ENCODE measurements at places on chromosomes 12 and 14. TPM values are rescaled to one million over a fixed set of nuclear protein-coding genes. Genes with fewer than 3 reads are reported as not detected.

Gene HCAR2
- not detected for total RNA-seq

Gene NINJ2
- 3.0 TPM for total RNA-seq

Gene PLA2G1B
- not detected for total RNA-seq

Gene LTBR
- total RNA-seq = 123 TPM

Gene NFKBIA
- 263 TPM for total RNA-seq

- H3K27me3 ChIP-seq = no peaks in the 10 kb centered on the region
- H3K4me1 ChIP-seq = peaks cover 29% of the 10 kb centered on the region
- H3K27ac ChIP-seq = no peak overlapping the region
- no peak for DNase-seq
- no peaks in the 10 kb centered on the region for H3K36me3 ChIP-seq
These were observed 59.7 kb upstream of the ARID2 start for GRCh38 chr12:45669792-45670191.

DNA sequence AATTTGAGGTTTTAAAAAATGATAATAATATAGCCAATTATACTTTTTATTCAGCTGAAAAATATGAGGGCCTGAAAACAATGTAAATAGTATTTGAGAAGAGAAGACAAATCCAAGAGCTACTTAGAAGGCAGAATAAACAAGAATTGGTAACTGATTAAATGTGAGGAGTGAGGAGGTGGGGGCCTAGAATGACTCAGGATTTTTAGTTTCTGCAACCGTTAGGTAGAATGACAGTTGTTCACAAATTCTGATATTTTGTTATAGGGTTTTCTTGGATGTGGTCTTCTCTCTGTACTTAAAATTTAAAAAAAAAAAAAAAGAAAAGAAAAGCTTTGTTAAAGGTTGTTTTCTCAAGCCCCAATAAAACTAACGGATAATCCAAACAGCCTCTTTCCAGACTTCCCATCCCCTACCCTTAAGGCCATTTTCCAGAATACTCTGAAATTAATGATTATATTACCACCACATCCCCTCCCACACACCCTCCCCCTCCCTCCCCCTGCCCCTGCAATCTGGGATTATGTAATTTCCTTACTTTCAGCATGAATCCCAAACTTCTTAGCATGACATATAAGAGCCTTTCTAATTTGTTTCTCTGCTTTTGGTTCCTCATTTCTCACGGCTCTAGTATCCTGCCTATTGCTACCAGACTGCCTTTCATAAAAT is 50.4 kb downstream of the LRP6 start:
- DNase-seq = no peak
- H3K27ac ChIP-seq = no peak overlapping the region
- no peaks in the 10 kb centered on the region for H3K27me3 ChIP-seq
- H3K36me3 ChIP-seq = no peaks in the 10 kb centered on the region
- no peak overlapping the region for H3K4me3 ChIP-seq

- H3K4me1 ChIP-seq = peaks cover 22% of the 10 kb centered on the region
- no peaks in the 10 kb centered on the region for H3K27me3 ChIP-seq
- H3K27ac ChIP-seq = peak overlapping the region; percentile 93
- no peak for DNase-seq
These were observed 830 bp upstream of the LPCAT3 start for GRCh38 chr12:7019043-7019569.

- no peak overlapping the region for H3K27ac ChIP-seq
- H3K27me3 ChIP-seq = no peaks in the 10 kb centered on the region
- DNase-seq = no peak
- H3K4me1 ChIP-seq = peaks cover 7% of the 10 kb centered on the region
These were observed 98.3 kb downstream of the NOVA1 start for GRCh38 chr14:26499546-26499945.

- no peak for DNase-seq
- no peak overlapping the region for H3K27ac ChIP-seq
- no peaks in the 10 kb centered on the region for H3K36me3 ChIP-seq
- H3K27me3 ChIP-seq = no peaks in the 10 kb centered on the region
- no peak overlapping the region for H3K4me3 ChIP-seq
These were observed 175.8 kb downstream of the PAWR start for GRCh38 chr12:79514730-79515529.

- peak; percentile 75 for DNase-seq
- no peak overlapping the region for H3K4me3 ChIP-seq
- H3K27ac ChIP-seq = no peak overlapping the region
- no peaks in the 10 kb centered on the region for H3K27me3 ChIP-seq
- peaks cover 30% of the 10 kb centered on the region for H3K4me1 ChIP-seq
These were observed 122.1 kb downstream of the PRKD1 start for GRCh38 chr14:29805415-29806123.

DNA sequence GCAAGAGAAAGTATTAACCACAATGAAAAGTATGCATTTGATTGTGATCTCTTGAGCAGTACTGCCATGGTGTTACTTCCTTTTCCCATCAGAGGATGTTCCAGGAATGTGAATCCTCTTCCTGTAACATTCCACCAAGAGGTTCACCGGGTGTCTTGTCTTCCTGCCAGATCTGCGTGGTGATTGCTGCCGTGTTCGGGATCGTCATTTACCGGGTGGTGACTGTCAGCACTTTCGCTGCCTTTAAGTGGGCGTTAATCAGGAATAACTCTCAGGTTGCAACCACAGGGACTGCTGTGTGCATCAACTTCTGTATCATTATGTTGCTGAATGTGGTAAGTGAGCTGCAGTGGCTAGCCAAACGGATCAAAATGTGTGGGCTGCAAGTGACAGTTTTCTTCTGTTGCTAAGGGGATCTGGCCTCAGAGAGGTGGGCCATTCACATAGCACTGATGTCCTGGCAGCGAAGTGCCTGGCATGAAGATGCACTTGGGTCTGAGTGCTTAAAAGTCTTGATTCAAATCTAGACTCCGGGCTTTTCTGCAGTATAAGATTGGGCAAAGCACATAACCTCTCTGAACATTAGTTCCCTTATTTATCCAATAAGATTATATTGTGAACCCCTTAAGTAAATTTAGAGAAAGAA is 123.4 kb downstream of the SLC5A8 start:
- no peak for DNase-seq
- H3K27me3 ChIP-seq = no peaks in the 10 kb centered on the region
- H3K4me1 ChIP-seq = no peaks in the 10 kb centered on the region
- H3K27ac ChIP-seq = no peak overlapping the region
- H3K36me3 ChIP-seq = no peaks in the 10 kb centered on the region

DNA sequence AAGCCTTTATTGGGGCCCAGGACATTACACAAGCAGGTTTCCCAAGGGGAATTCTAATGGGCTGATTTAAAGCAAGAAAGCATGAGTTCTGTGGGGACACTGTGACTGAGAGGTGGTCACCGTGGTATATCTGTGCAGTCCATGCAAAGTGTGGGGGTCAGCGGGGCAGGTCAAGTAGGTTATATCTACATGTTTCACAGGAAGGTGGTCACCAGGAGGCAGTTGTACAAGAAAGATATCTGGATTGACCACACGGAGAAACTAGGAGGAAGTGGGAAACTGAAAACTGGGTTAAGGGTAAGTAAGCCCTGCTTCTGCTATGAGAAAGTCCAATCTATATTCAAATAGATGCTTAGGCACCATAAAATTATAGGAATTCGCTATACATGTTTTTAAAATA is 77.8 kb upstream of the CNOT2 start:
- H3K4me1 ChIP-seq = no peaks in the 10 kb centered on the region
- H3K4me3 ChIP-seq = no peak overlapping the region
- no peak overlapping the region for H3K27ac ChIP-seq
- H3K27me3 ChIP-seq = no peaks in the 10 kb centered on the region
- no peak for DNase-seq

- peaks cover 51% of the 10 kb centered on the region for H3K27me3 ChIP-seq
- no peaks in the 10 kb centered on the region for H3K36me3 ChIP-seq
- peak overlapping the region; percentile 20 for H3K4me3 ChIP-seq
- H3K4me1 ChIP-seq = peaks cover 16% of the 10 kb centered on the region
- H3K27ac ChIP-seq = no peak overlapping the region
- DNase-seq = no peak
These were observed 380 bp downstream of the ANO2 start for GRCh38 chr12:5944688-5945070.

DNA sequence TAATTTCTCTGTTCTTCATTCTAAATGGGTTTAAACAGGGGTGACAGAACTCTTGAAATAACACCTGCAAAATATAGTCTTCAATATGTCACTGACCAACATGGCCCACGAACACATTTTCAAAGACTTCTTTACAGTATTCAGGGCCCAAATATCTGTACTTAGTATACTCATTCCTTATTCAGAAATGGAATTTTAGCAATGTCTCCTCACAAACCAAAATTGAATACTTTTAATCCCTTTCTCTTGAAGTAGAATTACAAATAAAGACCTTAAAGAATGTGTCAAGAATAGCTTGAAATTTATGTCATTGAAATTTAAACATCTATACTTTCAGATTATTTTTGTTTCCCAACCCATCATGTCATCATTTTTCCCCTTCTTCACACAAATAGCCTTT is 263.1 kb downstream of the LRIG3 start:
- H3K36me3 ChIP-seq = no peaks in the 10 kb centered on the region
- H3K4me3 ChIP-seq = no peak overlapping the region
- H3K27ac ChIP-seq = no peak overlapping the region
- no peaks in the 10 kb centered on the region for H3K4me1 ChIP-seq
- no peak for DNase-seq

DNA sequence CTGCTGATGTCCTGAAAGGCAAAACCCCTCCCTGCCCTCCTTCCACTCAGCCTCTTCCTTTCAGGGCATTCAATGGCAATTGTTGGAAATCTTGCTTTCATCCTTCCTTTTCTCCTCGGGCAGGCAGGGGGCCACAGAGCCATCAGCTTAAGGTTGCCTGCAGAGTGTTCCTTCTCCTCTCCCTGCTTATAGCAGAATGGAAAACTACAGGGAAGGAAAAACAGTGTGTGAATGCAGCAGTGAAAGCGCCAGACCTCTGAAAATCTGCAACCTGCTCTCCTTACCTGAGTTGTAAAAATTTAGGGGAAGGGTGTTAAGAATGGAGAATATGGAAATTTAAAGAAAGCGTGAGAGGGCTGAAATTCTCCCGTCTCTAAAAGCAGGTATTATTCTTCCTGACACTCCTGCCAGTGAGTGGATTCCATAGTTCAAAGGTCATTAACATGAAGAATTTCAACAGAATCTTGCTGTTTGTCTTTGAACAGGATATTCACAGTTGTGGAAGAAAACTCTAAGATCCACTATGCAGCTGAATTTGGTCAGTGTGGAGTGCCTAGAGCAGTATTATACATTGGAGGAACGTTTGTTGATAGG is 348.8 kb downstream of the KCNH5 start:
- H3K27ac ChIP-seq = no peak overlapping the region
- no peaks in the 10 kb centered on the region for H3K27me3 ChIP-seq
- no peaks in the 10 kb centered on the region for H3K4me1 ChIP-seq
- DNase-seq = no peak

- H3K4me1 ChIP-seq = peaks cover 28% of the 10 kb centered on the region
- no peaks in the 10 kb centered on the region for H3K36me3 ChIP-seq
- H3K27ac ChIP-seq = no peak overlapping the region
- H3K27me3 ChIP-seq = no peaks in the 10 kb centered on the region
- no peak overlapping the region for H3K4me3 ChIP-seq
- DNase-seq = no peak
These were observed 91.1 kb downstream of the FOXN3 start for GRCh38 chr14:89325959-89326358.

GRCh38 chr12:112046003-112046402 is 32.8 kb downstream of the ERP29 start:
- no peaks in the 10 kb centered on the region for H3K4me1 ChIP-seq
- DNase-seq = peak; percentile 80
- H3K4me3 ChIP-seq = no peak overlapping the region
- H3K27me3 ChIP-seq = no peaks in the 10 kb centered on the region

DNA sequence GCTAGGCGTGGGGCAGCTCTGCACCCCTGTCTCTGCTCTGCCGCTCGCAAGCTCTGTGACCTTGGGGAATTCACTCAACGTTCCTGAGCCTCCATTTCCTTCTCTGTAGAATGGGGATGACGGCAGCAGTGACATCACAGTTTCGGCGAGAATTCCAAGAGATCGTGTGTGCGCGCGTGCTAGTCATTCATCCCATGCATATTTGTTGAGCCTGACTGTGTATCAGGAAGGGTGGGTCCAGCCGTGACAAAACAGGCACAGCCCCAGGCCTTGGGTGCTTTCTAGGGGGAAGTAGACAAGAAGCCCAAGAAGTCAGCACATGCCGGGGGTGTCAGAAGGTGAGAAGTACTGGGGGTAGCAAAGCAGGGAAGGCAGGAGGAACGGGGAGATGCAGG is 145.6 kb upstream of the NCOR2 start:
- H3K4me1 ChIP-seq = peaks cover 29% of the 10 kb centered on the region
- peak; percentile 88 for DNase-seq
- peak overlapping the region; percentile 85 for H3K27ac ChIP-seq
- H3K27me3 ChIP-seq = no peaks in the 10 kb centered on the region

DNA sequence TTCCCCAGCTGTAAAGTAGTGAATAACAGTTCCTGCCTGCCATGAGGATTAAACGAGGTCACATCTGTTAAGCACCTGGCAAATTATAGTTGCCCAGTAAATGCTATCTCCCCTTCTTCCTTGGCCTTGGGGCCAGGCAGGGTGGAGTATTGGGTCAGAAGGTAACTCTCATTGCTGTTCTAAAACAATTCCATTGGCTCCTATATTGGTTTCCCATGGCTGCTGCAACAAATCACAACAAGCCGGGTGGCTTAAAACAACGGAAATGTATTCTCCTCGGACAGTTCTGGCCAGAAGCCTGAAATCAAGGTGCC is 31.9 kb downstream of the MMAB start:
- H3K4me3 ChIP-seq = no peak overlapping the region
- no peak overlapping the region for H3K27ac ChIP-seq
- DNase-seq = no peak
- H3K27me3 ChIP-seq = no peaks in the 10 kb centered on the region
- no peaks in the 10 kb centered on the region for H3K36me3 ChIP-seq

- no peak overlapping the region for H3K4me3 ChIP-seq
- H3K27ac ChIP-seq = no peak overlapping the region
- DNase-seq = peak; percentile 78
These were observed 37.0 kb upstream of the NT5DC3 start for GRCh38 chr12:103877934-103878510.

- H3K27me3 ChIP-seq = no peaks in the 10 kb centered on the region
- H3K4me3 ChIP-seq = peak overlapping the region; percentile 82
- no peaks in the 10 kb centered on the region for H3K36me3 ChIP-seq
- H3K27ac ChIP-seq = peak overlapping the region; percentile 96
- DNase-seq = peak; percentile 78
- peaks cover 17% of the 10 kb centered on the region for H3K4me1 ChIP-seq
These were observed 441 bp downstream of the PDE3A start for GRCh38 chr12:20368651-20369304.

GRCh38 chr12:69027411-69027881 is 94.5 kb upstream of the CPM start:
- H3K27me3 ChIP-seq = no peaks in the 10 kb centered on the region
- no peaks in the 10 kb centered on the region for H3K36me3 ChIP-seq
- DNase-seq = no peak
- H3K4me3 ChIP-seq = no peak overlapping the region
- no peaks in the 10 kb centered on the region for H3K4me1 ChIP-seq

DNA sequence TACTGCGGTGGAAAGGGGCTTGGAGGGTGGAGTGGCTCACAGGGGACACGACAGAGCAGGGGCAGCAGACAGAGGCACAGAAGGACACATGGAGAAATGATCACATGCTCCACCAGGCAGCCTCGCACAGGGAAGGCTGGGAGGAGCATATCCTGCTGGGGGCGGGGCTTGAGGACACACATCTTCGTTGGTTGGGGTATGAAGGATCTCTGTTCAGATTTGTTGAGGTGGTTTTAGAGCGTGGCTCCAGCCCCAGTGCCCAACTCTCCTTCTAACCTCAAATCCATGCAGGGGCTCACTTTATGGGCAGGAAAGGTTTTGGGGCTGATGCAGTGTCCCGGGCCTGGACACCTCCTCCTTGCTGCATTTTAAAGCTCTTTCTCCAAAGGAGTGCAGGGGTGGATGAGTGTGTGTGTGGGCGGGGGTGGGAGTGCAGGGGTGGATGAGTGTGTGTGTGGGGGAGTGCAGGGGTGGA is 733 bp upstream of the P3H3 start:
- no peaks in the 10 kb centered on the region for H3K36me3 ChIP-seq
- peak; percentile 97 for DNase-seq
- H3K4me3 ChIP-seq = no peak overlapping the region
- H3K27ac ChIP-seq = peak overlapping the region; percentile 85
